Activated B cell treated with CpG ODN at 0.5 μM for 24 hours (primary cell): ENCODE measurements at places on chromosomes 1 and 21. TPM values are rescaled to one million over a fixed set of nuclear protein-coding genes. Genes with fewer than 3 reads are reported as not detected.
A peak's percentile ranks its signal among the peaks of the same experiment; 100 is the strongest.

GRCh38 chr1:220804202-220804586 lies 17.5 kb downstream of the MTARC1 start:
- no peaks in the 10 kb centered on the region for H3K4me1 ChIP-seq
- H3K27me3 ChIP-seq: no peaks in the 10 kb centered on the region
- no peaks in the 10 kb centered on the region for H3K36me3 ChIP-seq
- DNase-seq: no peak

DNA sequence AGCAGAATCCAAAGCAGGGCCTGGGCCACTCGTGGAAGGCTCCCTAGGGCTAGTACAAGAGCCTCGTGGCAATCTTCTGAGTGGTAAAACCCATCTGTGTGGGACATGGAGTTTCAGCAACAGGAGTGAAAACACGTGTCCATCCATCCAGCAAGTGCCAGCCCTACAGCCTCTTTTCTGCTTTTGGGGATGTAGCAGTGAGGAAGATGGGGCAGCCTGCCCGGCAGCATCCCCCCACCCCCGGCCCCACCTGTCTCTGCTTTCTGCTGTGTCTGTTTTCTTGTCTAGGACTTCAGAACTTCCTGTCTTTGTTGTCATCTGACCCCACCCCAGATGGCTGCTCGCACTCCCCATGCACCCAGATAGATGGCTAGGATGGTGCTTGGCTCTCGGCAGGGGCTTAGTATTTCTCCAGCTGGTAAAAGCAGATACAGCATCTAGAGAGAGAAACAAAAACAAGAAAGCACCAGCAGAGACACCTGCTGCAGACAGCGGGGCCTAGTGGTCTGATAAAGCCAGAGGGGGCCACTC lies 1.5 kb downstream of the CPTP start:
- H3K4me3 ChIP-seq: peak overlapping the region; percentile 15
- H3K27me3 ChIP-seq: no peaks in the 10 kb centered on the region
- no peak overlapping the region for H3K27ac ChIP-seq
- DNase-seq: no peak
- H3K4me1 ChIP-seq: peaks cover 54% of the 10 kb centered on the region

DNA sequence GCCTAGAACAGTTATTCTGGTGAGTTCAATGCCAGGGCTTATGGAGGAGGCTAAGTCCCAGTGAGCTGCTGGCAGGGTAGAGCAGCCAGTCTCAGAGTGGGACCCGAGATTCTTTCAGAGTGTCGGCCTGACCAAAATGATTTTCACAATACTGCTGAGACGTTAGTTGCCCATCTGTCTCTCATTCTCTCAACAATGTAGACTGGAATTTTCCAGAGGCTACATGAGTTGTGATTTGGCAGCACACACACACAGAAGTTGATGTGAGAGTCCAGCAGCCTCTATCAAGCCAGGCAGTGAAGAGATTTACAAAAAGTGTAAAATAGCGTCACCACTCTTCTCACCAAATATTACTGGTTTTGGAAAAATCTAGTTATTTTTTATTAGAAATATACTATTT lies 21.7 kb downstream of the CACNA1S start:
- peaks cover 9% of the 10 kb centered on the region for H3K27me3 ChIP-seq
- no peaks in the 10 kb centered on the region for H3K36me3 ChIP-seq
- DNase-seq: no peak
- H3K4me3 ChIP-seq: no peak overlapping the region
- no peaks in the 10 kb centered on the region for H3K4me1 ChIP-seq

GRCh38 chr1:185409345-185409744 lies 92.3 kb upstream of the IVNS1ABP start:
- no peak for DNase-seq
- peak overlapping the region; percentile 67 for H3K27ac ChIP-seq
- no peaks in the 10 kb centered on the region for H3K27me3 ChIP-seq
- H3K4me1 ChIP-seq: peaks cover 62% of the 10 kb centered on the region

DNA sequence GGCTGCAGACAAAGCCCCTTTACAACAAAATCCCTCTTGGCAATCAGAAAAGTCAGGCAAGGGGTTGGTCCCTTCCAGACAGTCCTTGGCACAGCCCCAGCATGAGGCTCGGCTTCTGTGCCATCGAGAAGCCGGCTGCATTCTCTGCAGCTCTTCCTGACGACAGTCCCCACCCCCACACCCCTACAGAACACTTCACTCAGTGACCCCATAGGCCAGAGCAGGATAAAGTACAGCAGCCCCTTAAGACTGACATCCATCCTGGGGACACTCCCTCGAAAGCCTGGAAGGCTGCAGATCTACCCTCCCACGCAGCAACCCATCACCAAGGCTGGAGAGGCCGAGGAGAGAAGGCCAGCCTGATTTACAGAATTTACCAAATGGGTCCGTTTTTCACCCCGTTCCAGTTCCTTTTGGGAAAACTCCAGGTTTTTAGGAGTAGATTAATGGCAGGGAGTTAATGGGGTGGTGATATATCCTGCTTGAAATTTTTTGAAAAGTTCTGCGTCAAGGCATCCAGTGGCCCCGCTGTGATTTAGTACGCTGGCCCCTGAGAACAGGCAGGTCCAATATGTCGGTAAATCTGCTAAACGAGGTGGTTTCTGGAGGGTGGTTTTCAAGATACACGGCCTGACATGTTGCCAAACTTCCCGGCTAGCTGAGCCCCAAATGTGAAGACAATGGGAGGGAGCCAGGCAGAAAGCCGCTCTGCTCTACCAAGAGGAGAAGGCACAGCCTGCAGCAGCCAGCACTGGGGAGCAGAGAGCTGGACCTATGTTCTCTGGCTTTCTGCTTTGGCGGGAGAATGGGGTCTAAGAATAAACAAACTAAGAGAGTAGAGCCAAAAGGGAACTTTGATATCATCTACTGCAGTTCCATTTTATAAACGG lies 81.7 kb downstream of the SSBP3 start:
- no peak overlapping the region for H3K27ac ChIP-seq
- no peaks in the 10 kb centered on the region for H3K27me3 ChIP-seq
- DNase-seq: no peak
- no peak overlapping the region for H3K4me3 ChIP-seq

DNA sequence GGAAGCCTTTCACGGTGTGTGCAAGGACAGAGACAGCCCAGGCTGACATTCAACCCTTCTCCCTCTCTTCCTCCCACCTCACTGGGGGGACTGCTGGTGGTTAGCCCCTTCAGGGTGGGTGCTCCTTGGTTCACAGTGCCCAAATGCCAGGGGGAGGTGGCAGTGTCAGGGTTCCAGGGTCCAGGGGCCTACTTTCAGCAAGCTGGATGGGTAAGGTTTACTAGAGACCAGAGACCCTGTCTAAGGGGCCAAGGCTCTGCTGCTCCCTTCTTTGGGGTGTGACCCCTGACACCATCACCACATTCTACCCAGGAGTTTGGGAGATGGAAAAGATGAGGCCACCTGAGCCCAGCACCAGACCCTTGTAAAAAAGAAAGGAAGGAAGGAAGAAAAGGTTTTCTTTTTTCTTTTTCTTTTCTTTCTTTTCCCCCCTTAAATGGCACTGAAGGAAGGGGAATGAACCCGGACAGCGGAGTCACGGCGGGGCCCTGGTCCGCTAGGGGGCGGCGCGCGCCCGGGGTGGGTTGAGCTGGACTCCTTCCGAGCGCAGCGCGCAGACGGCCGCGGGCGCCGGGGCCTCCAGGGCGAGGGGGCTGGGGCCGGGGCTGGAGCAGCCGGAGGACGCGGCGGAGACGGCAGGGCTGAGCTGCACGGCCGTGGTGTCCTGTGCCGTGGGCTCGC lies 18.8 kb downstream of the KNCN start:
- peak; percentile 46 for DNase-seq
- peaks cover 4% of the 10 kb centered on the region for H3K4me1 ChIP-seq
- H3K4me3 ChIP-seq: no peak overlapping the region
- no peak overlapping the region for H3K27ac ChIP-seq
- H3K27me3 ChIP-seq: peaks cover 58% of the 10 kb centered on the region
- no peaks in the 10 kb centered on the region for H3K36me3 ChIP-seq

- H3K4me3 ChIP-seq: peak overlapping the region; percentile 69
- peaks cover 64% of the 10 kb centered on the region for H3K27me3 ChIP-seq
- DNase-seq: no peak
- H3K27ac ChIP-seq: no peak overlapping the region
- H3K36me3 ChIP-seq: no peaks in the 10 kb centered on the region
These were observed 71.0 kb downstream of the FOXD2 start for GRCh38 chr1:47508702-47509431.

- peaks cover 41% of the 10 kb centered on the region for H3K36me3 ChIP-seq
- H3K27me3 ChIP-seq: no peaks in the 10 kb centered on the region
- DNase-seq: peak; percentile 51
- peak within 1 kb of the TSS; percentile 99 for H3K27ac ChIP-seq
- peaks cover 82% of the 10 kb centered on the region for H3K4me1 ChIP-seq
- H3K4me3 ChIP-seq: peak within 1 kb of the TSS; percentile 98
These were observed at the start of gene CNR2 for GRCh38 chr1:23913212-23913880. TSS of gene CNR2 (minus strand) at chr1:23913362. CDS start at chr1:23875617, 37,745 bp downstream.

DNA sequence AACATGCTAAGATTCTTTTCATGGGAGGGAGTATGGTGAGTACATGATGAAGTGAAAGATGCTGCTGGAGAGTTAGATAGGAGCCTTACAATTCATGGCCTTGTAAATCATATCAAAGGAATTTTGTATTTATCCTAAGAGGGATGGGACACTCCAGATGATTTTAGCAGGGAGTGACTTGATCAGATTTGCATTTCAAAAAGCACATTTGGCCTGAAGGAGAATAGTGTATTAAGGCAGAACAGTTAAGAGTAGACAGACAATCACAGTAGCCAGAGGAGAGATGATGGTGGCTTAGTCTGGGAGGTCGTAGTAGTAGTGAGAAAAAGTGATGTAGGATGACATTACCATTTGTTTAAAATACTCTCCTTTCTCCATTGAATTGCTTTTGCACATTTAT lies 48.8 kb downstream of the SYCP1 start:
- H3K4me1 ChIP-seq: no peaks in the 10 kb centered on the region
- no peak overlapping the region for H3K4me3 ChIP-seq
- H3K27me3 ChIP-seq: peaks cover 4% of the 10 kb centered on the region
- no peak for DNase-seq
- no peaks in the 10 kb centered on the region for H3K36me3 ChIP-seq
- H3K27ac ChIP-seq: no peak overlapping the region

DNA sequence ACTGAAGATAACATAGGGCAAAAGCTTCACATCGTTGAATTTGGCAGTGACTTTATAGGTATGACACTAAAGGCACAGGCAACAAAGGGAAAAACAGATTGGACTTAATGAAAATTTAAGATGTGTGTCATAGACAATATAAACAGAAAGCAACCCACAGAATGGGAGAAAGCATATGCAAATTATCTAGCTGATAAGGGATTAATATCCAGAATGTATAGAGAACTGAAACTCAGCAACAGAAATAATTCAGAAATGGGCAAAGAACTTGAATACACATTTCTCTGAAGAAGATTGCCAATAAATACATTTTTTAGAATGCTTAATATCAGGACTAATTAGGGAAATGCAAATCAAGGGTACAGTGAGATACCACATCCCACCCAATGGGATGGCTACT lies 55.2 kb upstream of the ANGPTL1 start:
- H3K27me3 ChIP-seq: no peaks in the 10 kb centered on the region
- peaks cover 37% of the 10 kb centered on the region for H3K36me3 ChIP-seq
- H3K4me1 ChIP-seq: peaks cover 88% of the 10 kb centered on the region
- peak overlapping the region; percentile 78 for H3K27ac ChIP-seq
- DNase-seq: no peak
- H3K4me3 ChIP-seq: peak overlapping the region; percentile 35

DNA sequence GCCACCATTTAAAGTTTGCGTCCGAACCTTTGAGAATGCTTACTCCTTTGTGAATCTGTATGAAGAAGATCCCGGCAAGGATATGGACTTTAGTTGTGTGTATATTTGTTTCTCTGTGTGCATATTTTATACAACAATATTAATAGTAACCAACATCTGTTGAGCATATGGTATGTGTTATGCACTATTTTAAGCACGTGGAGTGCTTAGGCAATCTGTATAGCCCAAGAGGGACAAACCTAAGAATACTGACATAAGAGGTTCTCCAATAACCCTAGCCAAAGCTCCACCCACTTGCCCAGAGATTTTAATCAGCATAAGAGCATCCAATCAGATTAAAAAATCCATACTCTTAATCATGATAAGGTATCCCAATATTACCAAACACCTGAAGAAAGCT lies 92.7 kb downstream of the MAB21L3 start:
- DNase-seq: no peak
- H3K36me3 ChIP-seq: no peaks in the 10 kb centered on the region
- H3K4me3 ChIP-seq: no peak overlapping the region
- H3K4me1 ChIP-seq: no peaks in the 10 kb centered on the region
- peaks cover 30% of the 10 kb centered on the region for H3K27me3 ChIP-seq

DNA sequence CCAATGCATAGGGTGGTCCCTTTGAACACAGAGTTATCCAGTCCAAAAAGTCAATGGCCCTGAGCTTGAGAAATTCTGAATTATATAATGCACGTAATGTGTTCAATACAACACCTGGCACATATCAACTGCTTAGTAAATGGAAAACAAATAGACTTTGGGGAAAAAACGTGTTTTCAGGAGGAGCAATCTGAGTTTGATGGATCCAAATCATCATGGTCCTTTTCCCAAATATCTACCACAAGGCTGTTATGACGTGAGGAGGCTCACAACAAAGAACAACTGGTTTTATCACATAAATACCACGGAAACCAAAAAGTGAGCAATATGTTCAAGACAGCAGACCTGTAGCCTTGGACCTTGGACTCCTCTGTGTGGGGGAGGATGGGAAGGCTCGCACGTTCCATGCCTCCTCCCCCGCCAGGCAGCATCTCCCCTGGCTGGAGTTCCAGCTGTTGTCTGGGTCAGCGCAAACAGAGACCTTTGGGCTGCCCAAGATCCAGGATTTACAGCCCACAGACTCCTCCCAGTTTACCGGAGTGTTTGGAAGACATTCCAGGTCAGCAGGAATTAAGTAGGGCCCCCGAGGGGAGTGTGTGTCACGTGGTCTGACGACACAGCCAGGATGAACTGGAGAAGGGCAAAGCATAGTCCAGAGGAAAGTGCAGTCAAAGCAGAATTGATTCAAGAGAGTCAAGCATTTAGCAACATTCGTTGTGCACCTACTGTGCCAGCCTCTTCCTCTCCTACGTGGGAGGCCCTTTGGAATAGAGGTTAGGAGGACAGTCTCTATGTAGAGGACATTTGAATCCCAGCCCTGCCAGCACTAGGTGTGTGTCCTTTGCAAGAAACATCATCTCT lies 32.2 kb upstream of the MED18 start:
- no peak overlapping the region for H3K27ac ChIP-seq
- no peak for DNase-seq
- H3K36me3 ChIP-seq: no peaks in the 10 kb centered on the region
- peaks cover 7% of the 10 kb centered on the region for H3K27me3 ChIP-seq

GRCh38 chr1:160256396-160257046 lies 5.8 kb downstream of the DCAF8 start:
- peaks cover 40% of the 10 kb centered on the region for H3K4me1 ChIP-seq
- no peak overlapping the region for H3K4me3 ChIP-seq
- no peaks in the 10 kb centered on the region for H3K27me3 ChIP-seq
- DNase-seq: no peak
- H3K36me3 ChIP-seq: peaks cover 43% of the 10 kb centered on the region

GRCh38 chr1:48229317-48229716 lies 6.8 kb downstream of the SLC5A9 start:
- no peaks in the 10 kb centered on the region for H3K36me3 ChIP-seq
- H3K4me3 ChIP-seq: no peak overlapping the region

GRCh38 chr1:40780678-40781607 lies 2.6 kb upstream of the KCNQ4 start:
- H3K4me1 ChIP-seq: peaks cover 13% of the 10 kb centered on the region
- no peak overlapping the region for H3K4me3 ChIP-seq
- H3K36me3 ChIP-seq: peaks cover 24% of the 10 kb centered on the region
- no peak overlapping the region for H3K27ac ChIP-seq

Gene LCE1E
- total RNA-seq: not detected in 2 replicates

Gene FCER1A
- not detected in 2 replicates for total RNA-seq

Gene DHCR24
- 49.0 and 55.0 TPM in 2 replicates for total RNA-seq

Gene RUNX1
- 83.4 and 92.1 TPM in 2 replicates for total RNA-seq

Gene STIL
- 2.6 and 4.2 TPM in 2 replicates for total RNA-seq

Gene PTGFRN
- total RNA-seq: not detected in 2 replicates
